NCI-H526 treated with DMSO at 0.1 percent for 48 hours (cell line): ENCODE measurements at places on chromosomes 4 and X.

DNA sequence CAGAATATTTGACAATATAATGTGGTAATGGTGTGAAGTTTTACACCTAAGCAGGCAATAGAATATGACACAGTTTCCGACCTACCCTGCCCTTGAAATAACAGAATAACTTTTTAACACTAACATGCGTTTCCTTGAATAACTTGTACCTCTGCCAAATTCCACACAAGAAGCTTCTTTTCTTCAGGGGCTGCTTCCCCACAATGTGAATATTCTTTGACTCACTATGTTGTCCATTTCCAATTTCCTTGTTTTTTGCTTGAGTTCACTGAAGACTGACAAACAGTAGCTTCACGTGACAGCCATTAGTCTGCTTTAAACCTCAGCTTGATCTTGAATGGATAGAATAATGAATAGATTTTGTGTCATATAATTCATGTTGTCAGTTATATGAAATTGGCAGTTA, 14.3 kb downstream of the SHROOM3 start:
- no peak for DNase-seq

- DNase-seq, result no peak
These were observed 58.5 kb upstream of the LGI2 start for GRCh38 chr4:25089051-25089763.

- no peak for DNase-seq
These were observed at the start of gene TASL for GRCh38 chrX:30577362-30577991. Gene TASL, minus strand, starts transcription at chrX:30577766. Its CDS starts 17,411 bp downstream, at chrX:30560355.

DNA sequence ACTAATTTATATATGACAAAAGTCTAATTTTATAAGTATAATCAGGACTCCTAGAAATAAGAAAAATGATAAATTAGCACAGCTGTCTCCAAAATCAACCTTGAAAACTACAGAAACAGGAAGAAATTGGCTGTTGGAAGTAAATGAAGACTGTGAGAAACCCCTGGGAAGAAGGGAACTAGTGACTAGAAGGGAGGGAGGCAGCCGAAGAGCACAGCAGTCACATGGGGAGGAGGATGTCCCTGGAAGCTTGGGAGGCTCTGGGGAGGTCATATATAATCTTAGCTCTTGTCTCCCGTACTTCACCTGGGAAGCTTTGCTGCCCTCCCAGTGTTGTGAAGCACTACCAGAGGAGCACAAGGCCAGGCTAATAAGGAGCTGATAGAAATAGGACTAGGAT, 8.9 kb upstream of the TMA16 start:
- no peak for DNase-seq

DNA sequence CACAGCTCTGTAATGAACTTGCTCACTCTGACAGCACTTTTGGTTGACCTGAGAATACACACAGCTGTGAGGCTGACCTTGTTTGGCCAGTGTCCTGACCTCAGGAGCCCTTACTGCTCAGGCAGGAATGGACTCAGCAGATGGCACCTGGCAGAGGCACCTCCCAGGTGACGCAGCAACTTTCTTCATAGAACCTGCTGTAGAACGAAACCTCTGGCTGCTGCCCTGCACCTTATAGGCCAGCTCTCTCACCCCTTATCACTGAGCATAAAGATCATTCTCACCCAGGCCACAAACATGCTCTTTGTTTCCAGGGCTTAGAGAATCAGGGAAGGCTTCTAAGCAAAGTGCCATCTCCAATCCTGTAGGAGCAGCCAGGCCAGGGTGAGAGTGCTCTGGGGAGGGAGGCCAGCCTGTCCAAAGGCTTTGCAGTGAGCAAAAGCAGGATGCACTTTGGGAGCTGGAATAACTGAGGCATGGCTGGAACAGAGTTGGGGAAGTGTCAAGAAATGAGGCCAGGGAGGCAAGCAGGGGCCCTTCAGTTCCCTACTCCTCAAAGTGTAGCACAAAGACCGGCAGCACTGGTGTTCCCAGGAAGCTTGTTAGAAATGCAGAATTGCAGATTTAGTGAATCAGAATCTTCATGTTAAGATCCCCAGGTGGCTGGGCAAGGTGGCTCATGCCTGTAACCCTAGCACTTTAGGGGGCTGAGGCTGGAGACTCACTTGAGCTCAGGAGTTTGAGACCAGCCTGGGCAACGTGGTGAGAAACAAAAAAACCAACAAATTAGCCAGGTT, 13.3 kb upstream of the CENPU start:
- DNase-seq, result no peak

GRCh38 chr4:27090406-27090805, 229.8 kb downstream of the STIM2 start:
- no peak for DNase-seq

DNA sequence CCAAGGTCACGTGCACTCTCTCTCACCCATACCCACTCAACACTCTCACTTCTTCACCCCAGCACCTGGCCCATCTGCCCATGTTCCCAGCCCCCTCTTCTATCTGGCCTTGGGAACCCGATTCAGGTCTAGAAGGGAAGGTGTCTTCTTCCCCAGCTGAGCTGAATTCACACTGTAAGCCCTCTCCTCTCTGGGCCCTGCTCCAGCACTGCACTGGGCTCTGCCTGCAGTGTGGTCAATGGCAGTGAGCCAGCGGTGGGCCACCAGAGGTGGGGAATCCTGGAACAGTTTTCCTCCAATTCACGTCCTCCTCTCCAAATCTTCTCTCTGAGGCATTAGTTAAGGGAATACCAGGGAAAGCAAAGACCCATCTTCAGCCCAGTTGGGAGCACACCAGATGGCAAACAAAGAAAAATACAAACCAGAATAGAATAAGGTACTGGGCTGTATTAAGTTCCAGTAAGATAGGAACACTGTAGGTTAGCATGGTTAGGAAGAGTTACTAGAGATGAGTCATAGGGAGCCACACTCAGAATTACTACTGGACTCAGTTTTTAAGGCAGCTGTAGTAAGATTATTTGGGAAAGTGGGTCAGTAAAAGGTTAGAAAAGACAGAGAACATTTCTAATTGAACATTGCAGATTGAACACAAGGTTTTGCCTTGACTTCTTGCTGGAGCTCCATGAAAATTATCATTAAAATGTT, 5.0 kb downstream of the AWAT2 start:
- no peak for DNase-seq

GRCh38 chrX:12174358-12174757, 36.1 kb downstream of the FRMPD4 start:
- DNase-seq, result no peak

DNA sequence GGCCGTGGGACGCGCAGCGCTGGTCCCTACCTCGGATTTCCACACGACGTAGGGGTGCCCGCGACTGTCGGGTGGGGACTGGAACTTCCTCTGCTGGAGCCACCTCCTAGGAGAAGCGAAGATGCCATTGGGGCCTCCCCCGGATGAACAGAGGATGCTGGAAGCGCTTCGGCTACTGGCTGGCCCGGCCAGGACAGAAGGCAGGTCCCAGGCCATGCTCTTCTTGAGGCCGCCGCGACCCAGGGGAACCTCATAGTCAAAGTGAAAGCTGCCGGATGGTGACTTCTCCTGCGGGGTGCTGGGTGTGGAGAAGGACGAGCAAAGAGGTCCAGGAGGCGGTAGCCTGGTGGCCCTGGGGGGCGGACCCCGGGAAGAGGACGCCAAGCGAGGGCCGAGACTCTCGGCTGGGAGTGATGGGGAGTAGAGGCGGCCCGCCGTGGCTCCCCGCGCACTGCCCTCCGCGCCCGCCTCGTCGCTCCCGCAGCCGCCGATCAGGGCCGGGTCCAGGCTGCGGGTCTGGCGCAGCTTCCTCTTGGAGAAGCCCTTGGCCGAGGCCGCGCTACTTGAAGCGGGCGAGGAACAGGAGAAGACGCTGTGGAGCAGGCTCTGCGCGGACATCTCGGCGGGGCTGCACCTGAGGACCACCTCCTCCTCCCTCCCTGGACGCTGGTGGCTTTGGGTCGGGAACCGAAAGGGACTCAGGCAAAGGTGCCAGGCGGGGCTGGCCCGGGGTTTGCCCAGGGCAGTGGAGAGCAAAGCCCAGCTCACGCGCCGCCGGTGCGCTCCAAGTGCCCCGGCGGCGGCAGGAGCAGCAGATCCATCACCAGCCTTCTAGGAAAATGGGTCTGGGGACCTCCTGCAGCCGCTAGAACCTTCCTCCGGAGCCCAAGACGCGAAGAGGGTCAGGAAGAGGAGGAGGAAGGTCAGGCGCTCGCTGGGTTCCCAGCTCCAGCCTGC, 1.2 kb downstream of the ARHGAP6 start:
- no peak for DNase-seq

- no peak for DNase-seq
These were observed 15.1 kb downstream of the RAPGEF2 start for GRCh38 chr4:159117968-159118367.

DNA sequence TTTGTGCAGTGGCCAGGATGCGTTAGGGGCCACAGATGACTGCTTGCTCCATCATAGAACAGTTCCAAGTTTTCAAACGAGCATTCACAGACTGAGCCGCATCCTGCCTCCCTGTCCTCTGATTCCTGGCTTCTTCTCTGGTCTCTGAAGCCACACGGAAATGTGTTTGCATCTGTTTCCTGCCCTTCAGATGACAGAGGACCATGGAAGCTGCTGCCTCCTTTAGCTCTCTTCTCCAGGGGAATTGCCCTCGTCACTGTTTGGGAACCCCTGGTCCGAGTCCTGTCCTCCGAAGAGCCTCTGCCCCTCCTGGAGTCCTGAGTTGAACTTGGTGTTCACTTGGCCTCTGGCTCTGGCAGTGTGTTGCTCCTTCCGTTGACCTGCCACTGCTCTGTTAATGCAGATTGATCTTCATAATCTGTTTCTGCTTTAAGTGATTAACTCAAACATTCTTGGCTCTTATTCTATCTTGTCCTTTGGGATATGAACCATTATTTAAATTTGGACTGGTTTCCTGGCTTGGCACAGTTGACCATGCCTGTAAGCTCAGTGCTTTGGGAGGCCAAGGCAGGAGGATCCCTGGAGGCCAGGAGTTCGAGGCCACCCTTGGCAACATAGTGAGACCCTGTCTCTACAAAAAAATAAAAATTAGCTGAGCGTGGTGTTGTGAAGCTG, 96.0 kb downstream of the PTTG2 start:
- no peak for DNase-seq

- DNase-seq, result no peak
These were observed 3.3 kb downstream of the HAND2 start for GRCh38 chr4:173526724-173527102.

DNA sequence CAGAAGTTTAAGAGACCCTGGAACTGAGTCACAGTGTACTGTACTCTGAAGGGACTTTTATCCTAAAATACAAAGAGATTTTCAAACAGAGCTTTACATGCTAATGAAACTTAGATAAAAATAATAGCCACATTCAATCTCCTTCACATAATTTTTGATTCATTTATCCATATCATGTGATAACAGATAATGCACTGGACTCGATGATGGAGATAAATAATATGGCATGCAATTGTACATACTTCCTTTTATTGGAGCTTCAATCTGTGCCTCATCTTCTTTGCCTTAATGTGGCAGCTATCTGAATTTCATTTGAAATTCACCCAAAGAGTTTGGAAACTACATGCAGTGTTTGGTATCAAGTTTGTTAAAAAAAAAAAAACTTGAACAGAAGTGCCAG, 390.6 kb downstream of the CFAP47 start:
- no peak for DNase-seq

- DNase-seq, result no peak
These were observed 31.0 kb downstream of the KDM6A start for GRCh38 chrX:44903830-44904530.

DNA sequence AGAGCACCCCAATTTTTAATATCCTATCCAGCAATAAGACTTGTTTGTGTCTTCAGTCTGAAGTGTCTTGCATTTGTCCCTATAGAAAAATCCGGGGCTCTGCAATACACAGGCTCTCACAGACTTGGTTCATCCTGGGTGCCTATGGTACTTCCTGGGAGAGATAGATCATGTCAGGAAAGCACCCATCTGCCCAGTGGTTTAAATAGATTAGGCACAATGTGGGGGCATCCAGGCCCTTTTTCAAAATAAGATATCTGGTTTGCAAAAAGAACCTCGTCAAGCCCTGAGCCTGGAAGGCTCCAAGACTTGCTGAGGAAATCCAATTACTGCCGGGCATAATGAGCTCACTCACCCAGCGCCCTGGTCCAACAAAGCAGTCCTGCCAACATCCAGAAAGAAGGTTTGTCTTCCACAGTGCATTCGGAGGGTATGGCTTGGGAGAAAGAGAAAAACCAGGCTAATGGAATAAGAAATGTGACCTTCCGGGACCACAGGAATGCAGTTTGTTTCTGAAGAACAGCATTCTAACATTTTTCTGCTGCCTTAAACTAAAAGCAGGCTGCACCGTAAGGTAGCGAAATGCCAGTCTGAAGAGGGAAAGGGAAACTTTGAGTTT, 11.6 kb downstream of the JAKMIP1 start:
- DNase-seq, result no peak

DNA sequence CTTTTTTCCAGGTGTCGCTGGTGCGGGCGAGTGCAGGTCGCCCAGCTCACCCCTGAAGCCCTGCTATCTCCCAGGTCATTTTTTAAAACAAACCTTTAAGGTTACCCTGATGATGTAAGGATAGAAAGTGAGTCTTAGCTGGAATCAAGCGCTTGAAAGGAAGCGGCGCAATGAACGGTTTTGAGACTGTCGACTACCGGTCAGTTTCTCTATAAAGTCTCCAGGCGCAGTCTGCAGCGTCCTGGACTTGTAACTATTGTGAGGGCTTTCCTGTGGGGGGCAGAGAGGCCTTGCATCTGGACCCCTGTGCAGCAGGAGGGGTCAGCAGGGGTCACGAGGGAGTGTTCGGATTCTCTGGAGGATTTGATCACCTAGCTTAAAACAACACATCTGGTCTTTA, 1.6 kb downstream of the KIT start:
- no peak for DNase-seq

DNA sequence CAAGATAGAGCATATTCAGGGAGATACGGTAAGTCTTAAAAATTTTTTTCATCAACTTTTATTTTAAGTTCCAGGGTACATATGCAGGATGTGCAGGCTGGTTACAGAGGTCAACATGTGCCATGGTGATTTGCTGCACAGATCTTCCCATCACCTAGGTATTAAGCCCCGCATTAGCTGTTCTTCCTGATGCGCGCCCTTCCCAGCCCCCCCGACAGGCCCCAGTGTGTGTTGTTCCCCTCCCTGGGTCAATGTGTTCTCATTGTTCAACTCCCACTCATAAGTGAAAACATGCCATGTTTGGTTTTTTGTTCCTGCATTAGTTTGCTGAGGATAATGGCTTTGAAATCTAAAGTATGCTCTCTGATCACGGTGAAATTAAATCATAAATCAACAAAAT, 64.2 kb downstream of the HPRT1 start:
- no peak for DNase-seq

GRCh38 chrX:10077425-10078188, 79.2 kb upstream of the CLCN4 start:
- no peak for DNase-seq
